ENCODE measurements at places on chromosomes 12 and 14.

GRCh38 chr12:109054520-109054919 lies 2.1 kb downstream of the USP30 start:
- DNase-seq = no peak

DNA sequence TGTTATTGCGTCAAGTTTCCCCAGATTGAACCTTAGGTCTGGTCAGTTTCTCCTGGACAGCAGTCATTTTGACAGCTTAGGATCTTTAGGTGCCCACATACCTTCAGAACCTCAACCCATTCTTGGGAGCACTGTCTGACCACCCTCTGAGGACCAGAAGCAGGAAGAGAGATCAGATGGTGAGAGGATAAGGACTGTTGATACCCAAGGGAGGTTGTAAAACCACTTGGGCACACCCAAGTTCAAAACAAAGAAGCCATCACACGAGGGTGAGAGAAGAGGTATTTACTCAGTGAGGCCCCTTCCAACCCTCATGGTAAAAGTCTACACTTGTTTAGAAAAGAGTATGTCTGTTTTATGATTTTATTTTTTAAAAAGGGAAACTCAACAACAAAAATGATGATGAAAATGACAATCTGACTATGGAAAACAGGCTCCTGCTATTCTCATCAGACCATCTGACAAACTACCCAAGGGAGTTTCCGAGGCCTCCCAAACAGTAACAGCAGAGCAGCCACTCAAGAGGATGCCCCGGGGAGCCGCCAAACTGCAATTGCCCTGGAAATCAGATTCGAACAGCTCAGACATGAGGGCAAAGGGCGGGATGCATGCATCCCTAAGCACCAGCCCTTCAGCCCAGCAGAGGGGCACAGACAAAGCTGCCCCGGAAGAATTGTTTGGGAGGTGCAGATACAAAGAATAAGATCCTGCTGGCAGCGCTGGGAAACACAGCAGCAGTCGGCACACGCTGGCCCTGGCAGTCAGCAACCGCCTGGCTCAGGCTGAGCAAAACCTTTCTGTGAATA lies 162.6 kb upstream of the PLEKHG7 start:
- no peak for DNase-seq

- DNase-seq = no peak
Observed at GRCh38 chr12:117272690-117273089, 82.4 kb upstream of the FBXO21 start.

DNA sequence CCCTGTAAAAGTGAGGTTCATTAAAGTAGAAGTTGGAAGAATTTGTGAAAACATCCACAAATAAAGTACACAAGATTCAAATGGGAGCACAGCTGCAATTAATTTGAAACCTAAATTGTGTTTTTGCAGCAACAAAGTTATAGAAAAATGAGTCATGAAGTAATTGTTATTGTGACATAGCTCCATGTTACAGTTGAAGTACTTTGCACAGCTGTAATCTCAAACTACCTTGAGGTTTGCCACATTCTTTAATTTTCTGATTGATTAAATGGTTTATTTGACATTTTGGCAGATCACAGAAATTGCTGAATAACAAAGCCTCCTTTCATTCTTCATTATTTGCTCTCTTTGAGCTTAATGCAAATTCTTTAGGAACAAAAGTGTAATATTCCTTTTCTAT lies 111.3 kb downstream of the RMST start:
- DNase-seq = no peak

DNA sequence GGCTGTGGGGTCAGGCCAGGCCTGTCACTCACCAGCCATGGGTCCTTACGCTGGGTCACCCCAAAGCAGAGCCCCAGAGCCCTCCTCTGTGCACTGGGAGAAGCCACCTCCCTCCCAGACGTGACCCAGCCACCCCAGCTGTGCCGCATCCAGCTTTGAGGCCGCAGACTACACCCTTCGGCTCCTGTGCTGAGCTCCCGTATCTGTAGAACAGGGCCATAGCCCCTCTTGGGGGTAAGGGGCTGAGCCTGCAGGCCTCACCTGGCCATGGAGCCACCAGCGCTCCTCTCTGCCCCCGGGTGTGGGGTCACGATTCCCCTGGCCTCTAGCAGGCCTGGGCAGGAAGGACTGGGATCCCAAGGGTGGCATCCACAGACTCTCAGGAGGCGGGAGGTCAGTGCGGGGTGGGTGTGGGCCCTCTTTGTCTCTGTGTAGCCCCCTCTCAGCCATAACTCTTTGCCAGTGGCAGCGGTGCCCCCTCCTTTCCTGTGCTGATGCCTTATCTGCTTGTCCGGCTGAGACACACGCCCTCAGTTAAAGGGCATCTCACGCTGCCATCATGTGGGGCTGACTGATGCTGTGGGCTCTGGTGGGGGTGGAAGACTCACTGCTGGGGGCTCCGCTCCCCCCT lies 16.3 kb downstream of the ASPG start:
- no peak for DNase-seq

DNA sequence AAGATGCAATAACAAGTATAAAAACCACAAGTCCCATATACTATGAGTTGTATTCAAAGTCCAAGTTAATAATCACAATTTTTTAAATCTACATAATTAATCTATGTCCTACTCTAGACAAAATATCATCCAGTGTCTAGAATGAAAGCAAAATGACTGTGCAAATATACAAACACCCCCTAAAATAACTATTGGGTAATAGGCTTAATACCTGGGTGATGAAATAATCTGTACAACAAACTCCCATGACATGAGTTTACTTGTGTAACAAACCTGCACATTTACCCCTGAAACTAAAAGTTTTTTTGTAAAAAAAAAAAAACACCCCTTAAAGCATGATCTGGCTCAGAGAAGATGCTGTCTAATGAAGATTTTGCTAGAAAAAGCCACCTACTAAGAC lies 4.2 kb downstream of the TAS2R42 start:
- DNase-seq = no peak
